ENCODE measurements at places on chromosomes 1 and 21. TPM values are rescaled to one million over a fixed set of nuclear protein-coding genes. Genes with fewer than 3 reads are reported as not detected.

ROR1 gene
- 0.10 TPM for total RNA-seq

WDR77 gene
- 8.6 TPM for total RNA-seq

GFI1 gene
- 7.1 TPM for total RNA-seq

FAM151A gene
- not detected for total RNA-seq

ILDR2 gene
- 1.5 TPM for total RNA-seq

JMJD4 gene
- 10.5 TPM for total RNA-seq

Data from mononuclear cell (primary cell).